ENCODE measurements at places on chromosomes 3 and 15. TPM values are rescaled to one million over a fixed set of nuclear protein-coding genes. Genes with fewer than 3 reads are reported as not detected.

- DNase-seq = no peak
Measured at GRCh38 chr3:188214442-188214841, 60.5 kb downstream of the LPP start.

DNA sequence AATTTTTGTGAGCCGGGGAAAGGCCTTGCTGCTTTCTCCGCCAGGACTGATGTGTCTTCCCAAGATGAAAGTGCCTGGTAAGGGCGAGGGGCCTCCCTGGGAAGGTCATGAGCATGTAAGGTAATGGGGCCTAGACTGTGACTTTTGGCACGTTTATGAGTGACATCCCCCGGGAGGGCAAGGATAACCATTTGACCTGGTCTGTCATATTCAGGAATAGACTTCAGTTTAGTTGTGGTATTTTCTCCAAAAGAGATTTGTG, 631 bp upstream of the CNBP start:
- DNase-seq = peak; percentile 29

GRCh38 chr15:54687628-54688027, 509.1 kb downstream of the RSL24D1 start:
- DNase-seq = no peak

GRCh38 chr3:129412542-129413198, 15.8 kb downstream of the EFCAB12 start:
- DNase-seq = no peak

- DNase-seq = peak; percentile 30
Measured at GRCh38 chr3:48064292-48064829, 48.1 kb upstream of the MAP4 start.

- peak; percentile 35 for DNase-seq
Measured at GRCh38 chr3:151008699-151009098, 36.2 kb upstream of the CLRN1 start.

DNA sequence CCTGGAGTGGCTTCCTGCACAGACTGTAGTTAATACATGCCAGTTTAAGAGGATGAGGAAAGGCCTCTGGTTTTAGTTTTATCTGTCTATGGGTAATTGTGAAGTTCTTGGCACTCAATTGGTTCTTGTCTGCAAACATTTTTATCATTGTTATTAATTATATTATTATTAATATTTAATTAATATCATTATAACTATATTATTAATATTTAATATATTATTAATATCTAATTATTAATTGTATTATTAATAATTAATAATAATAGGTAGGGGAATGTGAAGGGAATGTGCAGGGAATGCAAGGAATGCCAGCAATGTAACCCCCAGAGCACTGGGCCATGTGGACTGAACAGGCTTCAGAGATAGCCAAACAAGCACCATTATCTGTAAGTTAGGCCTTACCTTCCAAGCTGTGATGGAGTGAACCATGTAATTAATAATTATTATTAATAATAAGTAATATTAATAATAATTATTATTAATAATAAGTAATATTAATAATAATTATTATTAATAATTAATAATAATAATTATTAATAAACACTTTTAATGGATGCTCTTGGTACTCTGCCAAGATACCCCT, 79.8 kb upstream of the NMNAT3 start:
- no peak for DNase-seq

DNA sequence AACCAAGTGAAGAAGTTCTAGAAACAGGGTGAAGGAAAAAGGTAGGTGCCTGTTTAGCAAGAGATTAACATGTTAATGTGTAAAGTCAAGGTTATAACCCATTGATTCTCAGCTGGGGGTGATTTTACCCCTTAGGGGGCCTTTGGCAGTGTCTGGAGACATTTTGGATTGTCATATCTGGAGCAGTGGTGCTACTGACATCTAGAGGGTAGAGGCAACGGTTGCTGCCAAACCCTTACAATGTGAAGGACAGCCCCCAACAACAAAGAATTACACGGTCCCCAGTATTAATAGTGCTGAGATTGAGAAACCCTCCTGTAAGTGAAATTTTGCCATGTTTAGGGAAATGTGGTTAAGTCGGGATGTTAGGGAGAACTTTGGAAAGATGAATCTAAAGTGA, 74.7 kb downstream of the CRYBG3 start:
- peak; percentile 7 for DNase-seq

- no peak for DNase-seq
Measured at GRCh38 chr3:184642631-184643285, 69.1 kb downstream of the MAGEF1 start.

DNA sequence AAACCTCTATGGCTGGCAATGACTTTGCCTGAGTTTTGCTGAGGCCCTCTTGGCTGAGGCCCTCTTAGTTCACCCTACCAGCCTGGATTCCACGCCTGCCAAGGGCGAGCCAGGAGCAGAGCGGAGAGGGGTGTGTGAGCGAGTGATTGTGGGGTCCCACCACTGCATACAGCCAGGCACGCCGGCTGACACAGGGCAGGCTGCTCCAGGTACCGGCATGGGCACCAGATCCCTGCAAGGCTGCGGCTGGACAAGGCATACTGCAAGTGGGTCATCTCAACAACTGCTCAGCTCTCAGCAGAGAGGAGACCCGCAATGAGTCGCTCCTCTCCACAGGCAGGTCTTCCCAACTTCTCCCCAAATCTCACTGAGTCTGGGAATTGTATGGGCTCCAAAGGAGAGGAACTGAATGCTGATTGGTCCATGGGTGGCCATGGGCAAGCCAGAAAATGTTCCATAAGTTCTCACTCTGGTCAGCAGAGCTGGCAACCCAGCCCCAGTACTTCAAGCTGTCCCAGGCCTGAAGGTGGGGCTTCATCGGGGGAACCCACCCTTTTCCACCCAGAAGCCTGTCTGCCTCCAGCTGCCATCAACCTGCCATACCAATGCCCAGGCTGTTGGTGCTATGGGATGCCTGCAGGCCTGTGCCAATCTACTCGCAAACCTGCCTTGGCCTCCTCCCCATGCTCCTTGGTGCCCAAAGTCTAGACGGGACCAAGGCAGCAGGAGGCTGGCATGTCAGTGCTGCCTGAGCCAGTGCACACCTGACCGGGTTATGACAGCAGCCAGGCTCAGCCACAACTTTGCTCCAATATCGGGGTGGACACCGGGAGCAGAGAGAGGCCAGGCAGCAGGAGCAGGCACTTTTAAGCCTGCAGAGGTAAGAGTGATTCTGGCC, 1273.6 kb upstream of the GBE1 start:
- DNase-seq = no peak

GRCh38 chr3:13078163-13078905, 5.1 kb upstream of the IQSEC1 start:
- DNase-seq = no peak

ADGRG7 gene
- not detected for total RNA-seq

CYP8B1 gene
- not detected for total RNA-seq

CACNA1D gene
- not detected for total RNA-seq
